ENCODE measurements at places on chromosomes 12 and 14. TPM values are rescaled to one million over a fixed set of nuclear protein-coding genes. Genes with fewer than 3 reads are reported as not detected.

The LHX5 gene
- total RNA-seq = not detected

DNA sequence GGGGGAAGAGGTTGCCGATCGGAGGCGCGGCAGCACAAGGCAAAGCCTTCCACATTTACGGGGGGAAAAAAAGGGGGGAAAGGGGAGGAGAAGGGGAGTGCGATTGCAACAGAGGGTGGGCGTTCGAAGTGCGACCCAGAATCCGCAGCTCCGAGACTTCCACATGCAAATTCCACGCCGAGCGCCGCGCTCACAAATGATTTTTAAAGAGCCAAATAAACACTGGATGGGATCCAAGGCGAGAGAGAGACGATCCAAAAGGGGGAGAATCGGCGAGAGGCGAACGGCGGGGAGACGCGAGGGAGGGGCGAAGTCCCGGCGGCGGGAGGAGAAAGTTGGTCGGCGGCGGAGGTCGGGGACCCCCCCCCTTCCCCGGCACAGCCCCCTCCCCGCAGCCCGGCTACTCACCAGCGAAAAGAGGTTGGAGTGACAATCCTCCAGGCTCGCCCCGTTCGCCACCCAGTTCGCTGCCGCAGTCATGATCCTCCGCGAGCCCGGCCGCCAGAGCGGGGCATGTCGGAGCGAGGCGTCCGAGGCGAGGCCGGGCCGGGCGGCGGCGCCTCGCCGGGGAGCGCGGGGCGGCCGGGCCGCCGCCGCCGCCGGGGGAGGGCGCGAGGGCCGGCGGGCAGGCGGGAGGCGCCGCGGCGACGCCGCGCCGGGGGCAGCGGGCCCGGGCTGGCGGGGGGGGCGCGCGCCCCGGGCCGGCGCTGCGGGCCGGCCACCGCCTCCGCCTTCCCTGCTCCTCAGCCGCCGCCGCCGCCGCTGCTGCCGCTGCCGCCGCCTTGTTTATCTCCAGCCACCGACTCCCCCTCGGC lies 634 bp downstream of the MED13L start:
- peak; percentile 89 for DNase-seq

DNA sequence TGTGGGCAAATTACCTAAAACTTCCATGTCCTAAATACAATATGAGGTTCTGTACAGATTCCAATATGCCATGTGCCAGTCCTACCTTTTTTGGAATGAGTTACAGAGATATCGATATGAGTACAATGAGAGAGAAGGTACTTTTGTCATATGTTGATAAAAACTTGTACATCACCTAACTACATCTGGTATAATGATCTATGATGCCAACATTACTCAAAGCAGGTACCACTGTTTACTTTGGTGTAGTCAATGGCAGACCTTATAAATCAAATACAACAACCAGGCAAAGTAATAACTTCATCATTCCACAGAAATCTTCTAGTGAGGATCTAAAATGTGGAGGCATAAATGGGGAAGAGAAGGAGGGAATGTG lies 12.7 kb downstream of the TEP1 start:
- no peak for DNase-seq

- DNase-seq = no peak
Observed at GRCh38 chr14:42004321-42004720, 397.6 kb downstream of the LRFN5 start.

- DNase-seq = peak; percentile 43
Observed at GRCh38 chr14:100158566-100159093, 815 bp downstream of the DEGS2 start.

The XRCC3 gene
- 2.8 TPM for total RNA-seq

GRCh38 chr14:23385642-23386265 lies 8.9 kb downstream of the CMTM5 start:
- peak; percentile 5 for DNase-seq

DNA sequence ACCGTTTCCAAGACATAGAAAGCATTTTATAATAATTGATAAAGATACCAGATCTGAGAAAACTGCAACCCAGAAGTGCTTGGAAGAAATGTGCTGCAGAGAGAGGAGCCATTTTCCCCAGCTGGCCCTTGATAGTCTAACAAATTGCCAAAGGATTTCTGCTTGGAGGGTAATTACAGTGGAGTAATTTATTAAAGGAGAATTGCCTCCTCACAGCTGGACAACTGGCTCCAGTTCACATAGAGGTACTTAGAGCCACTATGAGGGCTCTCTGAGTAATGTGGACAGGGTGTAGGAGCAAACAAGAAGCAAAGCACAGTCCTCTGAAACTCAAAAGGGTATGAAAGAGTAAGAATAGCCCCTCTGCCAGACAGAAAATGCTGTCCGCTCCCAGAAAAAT lies 335.6 kb downstream of the SYT1 start:
- DNase-seq = no peak

- no peak for DNase-seq
Observed at GRCh38 chr12:94941440-94941862, 62.0 kb downstream of the NDUFA12 start.

GRCh38 chr12:56591126-56591525 lies 39.0 kb downstream of the BAZ2A start:
- DNase-seq = no peak

- no peak for DNase-seq
Observed at GRCh38 chr12:108966378-108967151, 54.3 kb downstream of the SVOP start.

DNA sequence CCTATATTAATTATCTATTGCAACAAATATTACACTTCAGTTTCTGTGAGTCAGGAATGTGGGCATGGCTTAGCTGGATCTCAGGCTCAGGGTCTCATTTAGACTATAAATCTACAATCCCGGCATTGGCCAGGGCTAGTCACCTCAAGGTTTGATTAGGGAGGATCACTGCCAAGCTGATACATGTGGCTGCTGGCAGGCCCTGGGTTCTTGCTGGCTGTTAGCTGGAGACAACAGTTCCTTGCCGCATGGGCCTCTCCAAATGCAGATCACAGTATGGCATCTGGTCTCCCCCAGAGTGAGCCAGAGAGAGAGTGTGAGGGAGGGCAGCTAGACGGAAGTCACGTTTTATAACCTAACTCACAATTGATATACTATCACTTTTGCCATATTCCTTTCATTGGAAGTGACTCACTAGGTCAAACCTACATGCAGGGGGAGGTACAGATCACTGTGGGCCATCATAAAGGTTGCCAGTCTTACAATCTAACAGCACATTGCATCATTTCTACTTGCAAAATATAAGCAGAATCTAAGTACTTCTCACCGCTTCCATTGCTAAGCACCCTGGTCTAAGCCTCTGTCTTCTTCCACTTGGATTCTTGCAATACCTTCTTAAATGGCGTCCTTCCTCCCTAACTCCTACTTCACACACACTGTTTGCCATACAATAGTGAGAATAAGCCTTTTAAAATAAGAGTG lies 174.0 kb upstream of the ARHGAP5 start:
- no peak for DNase-seq

DNA sequence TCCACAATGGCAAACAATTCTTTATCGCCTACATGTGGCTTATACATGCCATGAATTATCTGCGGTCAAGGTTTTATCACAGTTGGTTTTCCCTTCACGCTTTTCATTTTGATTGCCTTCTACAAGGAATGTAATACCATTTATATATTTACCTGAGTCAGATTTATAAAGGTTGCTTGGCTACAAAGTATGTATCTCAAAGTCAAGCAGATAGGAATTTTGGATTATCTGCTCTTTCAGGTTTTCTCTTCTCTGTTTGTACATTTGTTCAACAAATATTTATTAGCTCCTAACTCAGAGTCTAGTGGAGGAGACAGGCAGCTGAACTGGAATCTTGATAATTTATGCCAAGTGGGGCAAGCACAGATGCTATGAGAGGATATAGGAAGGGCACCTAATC lies 28.5 kb upstream of the CISTR start:
- no peak for DNase-seq

GRCh38 chr14:58167057-58167456 lies 15.0 kb upstream of the ARMH4 start:
- no peak for DNase-seq

- DNase-seq = no peak
Observed at GRCh38 chr14:33646692-33647260, 304.1 kb downstream of the EGLN3 start.

DNA sequence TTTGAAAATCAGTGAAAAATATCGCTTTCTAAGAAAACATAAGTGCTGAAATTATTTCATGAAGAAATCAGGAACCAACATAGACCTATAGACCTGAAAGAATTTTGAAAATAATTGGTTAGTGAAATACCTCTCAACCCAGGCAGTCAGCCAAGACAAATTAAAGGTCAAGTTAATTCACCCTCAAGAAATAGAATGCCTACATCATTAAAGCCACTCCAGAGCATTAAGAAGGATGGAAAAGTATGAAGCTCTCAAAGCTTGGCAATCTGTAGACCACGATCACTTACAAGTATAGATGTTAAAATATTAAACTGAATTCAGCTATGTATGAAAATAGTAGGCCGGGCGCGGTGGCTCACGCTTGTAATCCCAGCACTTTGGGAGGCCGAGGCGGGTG lies 48.3 kb downstream of the SFSWAP start:
- no peak for DNase-seq

The C1S gene
- total RNA-seq = 153 TPM

The PTPRB gene
- 38.1 TPM for total RNA-seq

GRCh38 chr12:109264095-109264942 lies 44.8 kb downstream of the FOXN4 start:
- DNase-seq = no peak

- DNase-seq = no peak
Observed at GRCh38 chr14:58771016-58771415, 133.3 kb downstream of the DACT1 start.

The ZBTB42 gene
- 5.6 TPM for total RNA-seq

DNA sequence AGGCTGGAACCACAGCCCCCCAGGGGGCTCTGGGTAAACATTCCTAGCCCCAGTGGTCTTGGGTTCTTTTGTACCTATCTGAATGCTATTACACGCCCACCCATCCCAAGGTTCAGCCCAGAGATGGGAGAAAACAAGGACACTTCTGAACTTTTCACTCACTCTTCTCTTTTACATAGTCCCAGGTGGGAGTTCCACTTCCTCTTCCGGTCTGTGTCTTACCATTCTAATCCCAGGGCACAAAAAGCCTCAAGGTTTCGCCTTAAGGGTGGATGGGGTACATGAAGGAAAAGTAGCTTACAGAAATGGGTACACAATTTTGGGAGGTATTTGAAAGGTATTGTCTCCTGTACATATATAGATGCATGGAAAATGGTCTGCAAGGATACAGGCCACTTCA lies 79.0 kb downstream of the TMEM30B start:
- DNase-seq = no peak

GRCh38 chr12:59517522-59517921 lies 78.3 kb upstream of the SLC16A7 start:
- DNase-seq = no peak

- DNase-seq = no peak
Observed at GRCh38 chr14:50082784-50083466, 33.4 kb downstream of the VCPKMT start.

- no peak for DNase-seq
Observed at GRCh38 chr12:46108721-46109120, 118.3 kb upstream of the SCAF11 start.

GRCh38 chr14:96055065-96055752 lies 16.0 kb downstream of the C14orf132 start:
- DNase-seq = no peak

- DNase-seq = no peak
Observed at GRCh38 chr14:29548948-29549370, 378.7 kb downstream of the PRKD1 start.

The SLC5A8 gene
- total RNA-seq = not detected

DNA sequence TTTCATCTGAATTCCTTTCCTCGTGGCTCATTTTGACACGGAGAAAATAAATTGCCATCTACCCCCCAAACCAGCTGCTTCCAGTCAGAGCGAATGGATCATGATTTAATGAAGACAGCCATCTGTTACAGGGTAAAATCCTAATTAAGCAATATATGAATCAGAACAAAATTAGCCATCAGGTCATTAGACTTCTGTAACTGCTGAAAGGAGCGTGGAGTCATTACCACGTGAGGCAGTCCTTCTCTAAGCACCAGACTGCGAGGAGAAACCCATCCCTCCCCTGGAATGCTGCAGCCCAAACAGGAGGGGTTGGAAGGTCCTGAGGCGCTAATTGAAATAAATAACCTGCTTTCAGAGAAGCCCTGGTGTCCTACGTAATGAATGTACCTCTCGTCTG lies 51.1 kb upstream of the TCL1A start:
- DNase-seq = no peak

DNA sequence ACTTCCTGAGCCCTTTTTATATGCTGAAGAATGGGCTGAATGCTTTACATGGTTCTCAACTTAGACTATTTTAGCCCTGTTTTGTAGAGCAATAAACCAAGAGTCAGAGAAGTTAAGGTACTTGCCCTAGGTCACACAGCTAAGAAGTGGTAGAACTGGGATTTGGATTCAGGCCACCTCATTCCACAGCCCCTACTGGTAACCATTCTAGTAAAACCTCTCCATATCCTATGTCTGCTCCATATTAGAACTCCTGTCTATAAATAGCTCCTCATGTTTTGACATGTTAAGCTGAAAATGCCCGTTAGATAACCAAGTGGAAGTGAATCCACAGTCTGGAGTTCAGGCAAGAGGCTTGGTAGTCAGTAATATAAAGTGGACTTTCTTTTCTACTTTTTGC lies 111.6 kb downstream of the HECTD4 start:
- DNase-seq = no peak

- peak; percentile 78 for DNase-seq
Observed at GRCh38 chr14:80491131-80491530, 279.8 kb upstream of the DIO2 start.

GRCh38 chr12:129605666-129606065 lies 298.2 kb downstream of the TMEM132D start:
- no peak for DNase-seq

- DNase-seq = peak; percentile 79
Observed at GRCh38 chr12:76032043-76032981, 736 bp upstream of the PHLDA1 start.

DNA sequence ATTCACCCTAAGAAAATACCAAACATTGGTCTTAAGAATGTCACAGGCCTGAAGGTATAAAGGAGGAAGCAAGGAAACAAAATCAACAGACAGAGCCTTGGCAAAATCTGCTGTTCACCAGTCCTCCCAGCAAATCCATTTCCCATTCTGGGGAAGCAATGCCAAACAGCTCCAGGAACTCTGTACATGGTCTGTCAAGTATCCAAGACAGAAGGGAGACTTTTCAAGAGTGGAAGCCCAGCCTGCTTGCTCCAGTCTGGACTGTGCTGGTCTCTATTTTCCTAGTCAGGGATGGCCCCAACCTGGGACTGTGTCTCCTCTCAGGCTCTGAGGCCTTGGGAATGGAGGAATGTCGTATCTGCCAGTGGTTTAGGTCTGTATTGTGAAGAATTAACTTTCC lies 251.5 kb downstream of the DAD1 start:
- DNase-seq = no peak

DNA sequence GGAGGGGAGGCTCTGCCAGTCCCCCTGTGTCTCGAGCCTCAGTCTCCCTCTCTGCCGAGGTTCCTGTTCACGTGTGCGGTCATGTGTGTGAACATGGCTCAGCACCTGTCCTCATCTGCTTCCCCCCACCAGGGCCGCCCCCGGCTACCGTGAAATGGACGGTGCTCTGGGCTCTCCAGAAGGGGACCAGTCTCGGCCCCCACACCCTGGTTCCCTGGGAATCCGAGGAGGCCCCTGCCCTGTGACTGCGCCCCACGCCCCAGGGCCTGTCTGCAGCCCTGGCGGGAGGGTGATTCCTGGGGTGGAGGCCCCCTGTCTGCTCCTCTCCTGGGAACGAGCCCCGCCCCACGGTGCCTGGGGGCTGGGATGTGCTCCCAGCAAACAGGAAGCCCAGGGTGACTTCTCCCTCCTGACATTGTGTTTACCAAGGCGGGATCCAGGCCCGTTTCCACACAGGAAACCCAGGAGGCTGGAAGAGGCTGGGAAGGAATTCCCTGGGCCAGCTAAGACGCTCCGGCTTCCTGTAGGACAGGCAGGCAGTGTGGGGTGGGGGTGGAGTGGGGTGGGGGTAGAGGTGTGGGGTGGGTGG lies 46.6 kb downstream of the KIF26A start:
- no peak for DNase-seq
